ENCODE measurements at places on chromosomes 11 and 22. TPM values are rescaled to one million over a fixed set of nuclear protein-coding genes. Genes with fewer than 3 reads are reported as not detected.

C22orf15 gene
- 0.19 TPM for total RNA-seq

OR51B2 gene
- total RNA-seq, result not detected

PDGFD gene
- total RNA-seq, result 13.0 TPM

C2CD3 gene
- total RNA-seq, result 14.4 TPM

FKBP2 gene
- 86.8 TPM for total RNA-seq

TMEM45B gene
- total RNA-seq, result not detected
